ENCODE measurements at places on chromosomes 7 and 10. TPM values are rescaled to one million over a fixed set of nuclear protein-coding genes. Genes with fewer than 3 reads are reported as not detected.

DNA sequence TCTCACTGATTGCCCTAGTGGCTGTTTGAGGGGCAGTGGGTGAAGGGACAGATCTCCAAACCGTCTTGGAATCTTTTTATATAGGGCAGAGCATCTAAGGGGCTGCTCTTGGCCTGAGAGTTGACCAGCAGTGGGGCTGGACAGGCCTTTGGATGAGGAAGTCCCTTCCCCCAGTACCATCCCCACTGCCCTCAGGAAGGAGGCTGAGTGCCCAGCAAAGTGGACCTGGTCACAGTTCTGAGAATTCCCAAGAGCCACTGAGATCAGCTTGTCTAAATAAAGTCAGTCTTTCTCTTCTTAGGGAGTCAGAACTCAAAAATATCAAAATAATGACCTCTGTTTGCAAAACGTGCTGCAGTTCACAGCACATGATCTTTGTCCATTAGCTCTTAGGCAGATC, 5.6 kb downstream of the GDF10 start:
- no peak for DNase-seq

GRCh38 chr7:127486654-127487053, 94.1 kb upstream of the ZNF800 start:
- DNase-seq = no peak

GRCh38 chr7:23713285-23714149, 3.5 kb downstream of the STK31 start:
- DNase-seq = no peak

PRLHR gene
- total RNA-seq = not detected

DNA sequence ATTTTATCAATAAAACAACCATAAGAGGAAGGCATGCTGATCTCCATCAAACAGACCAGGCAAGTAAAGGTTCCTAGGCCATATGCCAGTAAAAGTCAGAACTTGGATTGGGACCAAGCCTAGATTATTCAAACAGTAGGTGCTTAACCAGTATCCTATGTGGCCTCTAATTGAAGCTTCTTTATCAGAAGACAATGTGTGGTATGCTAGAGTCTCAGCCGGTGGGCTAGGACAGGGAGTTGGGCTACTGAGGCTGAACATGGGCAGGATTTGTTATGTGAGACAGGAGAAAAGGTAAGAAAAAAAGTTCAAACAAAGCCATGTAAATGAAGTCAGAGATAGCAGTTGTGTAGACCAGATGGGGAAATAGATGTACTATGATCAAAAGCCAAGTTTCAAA, 413.7 kb upstream of the GHITM start:
- DNase-seq = no peak

DNA sequence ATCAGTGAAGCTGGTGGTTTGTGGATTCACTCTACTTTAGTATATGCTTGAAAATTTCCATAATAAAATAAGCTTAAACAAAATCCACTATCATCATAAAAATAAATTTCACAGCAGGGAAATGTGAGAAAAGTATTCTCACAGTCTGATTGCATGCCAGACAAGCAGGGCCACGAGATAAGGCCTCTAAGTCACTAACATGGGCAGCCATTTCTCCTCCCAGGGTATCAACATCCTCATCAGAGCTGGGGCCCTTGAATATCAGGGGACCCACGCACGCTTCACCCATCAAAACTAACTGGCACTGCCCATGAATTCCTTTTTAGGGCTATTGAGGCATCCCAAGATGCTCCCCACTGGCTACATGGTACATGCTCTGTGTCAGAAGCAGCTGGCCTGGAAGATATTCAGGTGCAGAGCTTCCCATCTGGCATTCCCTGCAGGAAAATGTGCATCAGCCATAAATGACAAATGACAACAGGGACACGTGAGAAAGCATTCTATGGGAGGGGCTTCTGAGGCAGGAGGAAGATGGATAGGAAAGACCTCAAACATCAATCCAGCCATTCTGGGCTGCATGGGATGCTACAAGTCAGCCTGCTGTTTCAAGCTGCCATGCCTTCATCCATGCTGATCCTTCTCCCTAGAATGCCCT, 17.4 kb downstream of the CCDC6 start:
- DNase-seq = no peak

TMEM184A gene
- 0.21 TPM for total RNA-seq

DNA sequence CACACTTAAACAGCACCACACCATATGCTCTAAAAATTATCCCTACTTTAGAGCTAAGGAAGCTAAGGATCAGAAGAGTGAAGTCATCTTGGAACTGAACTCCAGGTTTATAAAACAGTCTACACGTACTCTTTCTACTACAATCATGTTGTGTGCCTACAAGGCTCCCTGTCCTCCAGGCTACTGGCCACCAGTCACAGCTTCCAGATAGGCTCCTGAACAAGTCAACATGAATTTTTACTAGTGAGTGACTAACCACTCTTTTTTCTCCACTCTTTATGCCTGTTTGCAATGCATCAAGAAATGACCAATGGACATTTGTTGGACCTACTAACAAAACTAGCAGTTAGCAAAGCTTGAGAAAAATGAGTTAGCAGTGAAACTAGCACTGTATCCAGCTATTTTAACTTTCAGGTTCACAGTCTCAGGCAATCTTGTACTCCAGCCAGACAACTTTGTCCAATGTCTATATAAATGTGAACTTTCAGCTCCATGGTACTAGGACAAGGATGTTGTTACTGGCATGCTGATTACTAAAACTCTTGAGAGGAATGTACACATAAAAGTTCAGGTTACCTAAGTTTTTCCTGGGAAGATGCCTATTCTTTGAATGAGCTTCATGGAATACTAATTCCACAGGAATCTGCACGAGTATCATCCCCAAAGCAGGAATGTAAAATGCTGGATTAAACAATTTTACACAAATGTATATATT, 180.0 kb downstream of the BTAF1 start:
- no peak for DNase-seq

LAMB1 gene
- total RNA-seq = 453 TPM

GRCh38 chr10:4316161-4316810, 509.7 kb upstream of the AKR1E2 start:
- no peak for DNase-seq

DNA sequence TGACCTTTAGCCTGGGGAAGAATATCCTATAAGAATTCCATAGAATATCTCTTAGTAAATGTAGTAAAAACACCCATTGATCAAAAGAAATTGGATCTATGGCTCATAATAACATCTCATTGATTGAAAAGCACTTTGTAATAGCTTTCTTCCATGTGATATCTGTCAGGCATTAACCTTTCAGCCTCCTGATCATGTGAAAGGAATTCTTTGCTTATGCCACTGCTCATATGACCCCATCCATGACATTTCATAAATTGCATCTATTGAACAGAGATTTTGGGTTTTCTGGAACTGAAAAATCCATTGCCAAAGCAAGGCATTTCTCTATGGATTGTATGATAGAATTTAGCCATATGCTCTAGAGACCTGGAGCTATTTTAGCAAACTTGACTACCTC, 519.3 kb upstream of the PFKP start:
- DNase-seq = no peak

DNA sequence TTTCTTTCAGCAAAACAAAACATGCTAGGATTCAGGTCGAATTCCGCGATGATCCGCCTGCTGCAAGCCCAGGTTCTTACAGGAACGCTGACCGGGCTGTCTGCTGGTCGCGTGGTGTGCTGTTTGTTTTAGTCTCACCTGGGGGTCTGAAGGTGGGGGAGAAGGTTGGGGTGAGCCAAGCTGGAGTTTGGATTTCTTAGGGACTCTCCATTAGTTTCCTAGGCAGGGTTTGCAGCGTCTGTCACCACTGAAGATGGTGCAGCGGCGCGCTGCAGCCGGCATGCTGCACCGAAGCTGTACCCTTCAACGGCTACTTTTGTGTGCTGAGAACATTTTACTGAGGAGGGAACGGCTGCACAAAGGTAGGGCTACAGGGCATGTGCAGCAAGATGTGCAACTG, 48.7 kb downstream of the GCC1 start:
- no peak for DNase-seq

NEUROG3 gene
- total RNA-seq = not detected

GRCh38 chr10:50480054-50481007, 143.4 kb downstream of the SGMS1 start:
- DNase-seq = no peak

- DNase-seq = no peak
Measured at GRCh38 chr10:89115876-89116627, 91.1 kb downstream of the CH25H start.

HOGA1 gene
- total RNA-seq = 0.85 TPM

DNA sequence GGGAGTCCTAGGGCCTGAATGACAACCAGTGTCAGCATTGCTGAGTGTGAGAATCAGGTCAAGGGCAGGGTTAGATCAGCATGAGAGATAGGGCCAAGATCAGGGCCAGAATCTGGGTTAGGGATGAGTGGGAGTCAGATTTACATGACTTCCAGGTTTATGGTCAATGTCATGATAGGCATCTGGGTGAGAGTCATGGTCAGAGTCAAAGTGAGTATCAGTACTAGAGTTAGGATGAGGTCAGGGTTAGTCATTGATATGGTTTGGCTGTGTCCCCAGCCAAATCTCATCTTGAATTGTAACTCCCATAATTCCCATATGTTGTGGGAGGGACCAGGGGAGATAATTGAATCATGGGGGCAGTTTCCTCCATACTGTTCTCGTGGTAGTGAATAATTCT, 12.3 kb downstream of the MRPS24 start:
- no peak for DNase-seq

MNX1 gene
- 3.8 TPM for total RNA-seq

- DNase-seq = no peak
Measured at GRCh38 chr10:95964756-95965155, 57.0 kb downstream of the CC2D2B start.

DNA sequence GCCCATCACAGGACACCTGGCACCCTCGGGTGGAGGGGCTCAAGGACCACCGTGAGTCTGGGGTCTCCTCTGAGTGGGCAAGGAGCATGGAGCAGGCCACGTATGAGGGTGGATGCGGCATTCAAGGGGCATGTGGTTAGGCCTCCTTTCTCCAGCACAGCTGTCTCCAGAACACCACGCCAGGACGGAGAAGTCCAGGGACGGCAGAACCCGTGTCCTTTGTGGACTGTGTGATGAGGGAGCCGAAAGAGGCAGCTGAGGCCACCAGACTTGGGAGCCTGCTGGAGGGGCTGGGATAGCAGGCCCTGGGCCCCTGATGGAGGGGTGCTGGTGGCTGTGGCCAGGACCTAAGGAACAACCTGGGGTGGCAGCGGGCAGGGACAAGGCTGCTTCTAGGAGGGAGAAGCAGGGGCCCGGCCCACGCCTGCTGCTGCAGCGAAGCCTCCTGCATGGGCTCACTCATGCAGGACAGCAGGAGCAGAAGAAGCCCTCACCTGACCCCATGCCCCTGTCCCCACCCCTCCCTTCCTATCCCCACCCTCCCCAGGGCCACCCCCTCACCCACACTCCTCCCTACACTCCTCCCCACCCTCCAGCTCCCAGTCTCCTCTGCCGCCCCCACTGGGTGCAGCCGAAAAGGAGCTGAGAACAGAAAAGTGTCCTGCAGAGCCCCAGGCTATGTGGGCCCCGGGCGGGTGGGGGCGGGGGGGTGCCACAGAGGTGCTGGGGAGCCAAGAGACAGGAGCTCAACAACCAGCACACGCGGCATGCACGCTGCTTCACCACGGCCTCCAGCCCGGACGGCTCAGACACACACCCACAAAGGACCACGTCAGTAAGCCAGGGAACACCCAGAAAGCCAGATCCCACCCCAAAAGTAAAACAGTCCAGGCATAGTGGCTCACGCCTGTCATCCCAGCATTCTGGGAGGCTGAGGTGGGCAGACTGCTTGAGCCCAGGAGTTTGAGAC, 29.7 kb downstream of the ZFAND2A start:
- no peak for DNase-seq

POU6F2 gene
- 1.1 TPM for total RNA-seq

TEX47 gene
- total RNA-seq = not detected

GRCh38 chr10:114017271-114017670, 26.4 kb upstream of the ADRB1 start:
- no peak for DNase-seq

DNA sequence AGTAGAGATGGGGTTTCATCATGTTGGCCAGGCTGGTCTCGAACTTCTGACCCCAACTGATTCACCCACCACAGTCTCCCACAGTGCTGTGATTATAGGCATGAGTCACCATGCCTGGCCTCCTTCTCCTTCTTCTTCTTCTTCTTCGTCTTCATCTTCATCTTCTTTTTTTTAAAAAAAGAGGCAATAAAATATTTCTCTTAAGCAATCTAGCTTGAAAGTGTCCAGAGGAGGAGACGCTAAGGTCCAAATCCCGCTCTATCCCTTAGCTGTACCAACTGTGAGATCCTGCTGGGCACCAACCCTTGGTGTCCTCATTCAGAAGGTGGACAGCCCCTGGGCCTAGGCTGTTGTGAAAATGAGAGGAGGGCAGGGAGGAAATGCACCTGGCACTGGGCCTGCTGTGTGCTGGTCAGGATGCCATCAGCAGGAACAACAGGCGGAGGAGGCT, 13.9 kb upstream of the PSAP start:
- DNase-seq = no peak

GRCh38 chr10:60704471-60704870, 73.8 kb upstream of the CDK1 start:
- no peak for DNase-seq

DNA sequence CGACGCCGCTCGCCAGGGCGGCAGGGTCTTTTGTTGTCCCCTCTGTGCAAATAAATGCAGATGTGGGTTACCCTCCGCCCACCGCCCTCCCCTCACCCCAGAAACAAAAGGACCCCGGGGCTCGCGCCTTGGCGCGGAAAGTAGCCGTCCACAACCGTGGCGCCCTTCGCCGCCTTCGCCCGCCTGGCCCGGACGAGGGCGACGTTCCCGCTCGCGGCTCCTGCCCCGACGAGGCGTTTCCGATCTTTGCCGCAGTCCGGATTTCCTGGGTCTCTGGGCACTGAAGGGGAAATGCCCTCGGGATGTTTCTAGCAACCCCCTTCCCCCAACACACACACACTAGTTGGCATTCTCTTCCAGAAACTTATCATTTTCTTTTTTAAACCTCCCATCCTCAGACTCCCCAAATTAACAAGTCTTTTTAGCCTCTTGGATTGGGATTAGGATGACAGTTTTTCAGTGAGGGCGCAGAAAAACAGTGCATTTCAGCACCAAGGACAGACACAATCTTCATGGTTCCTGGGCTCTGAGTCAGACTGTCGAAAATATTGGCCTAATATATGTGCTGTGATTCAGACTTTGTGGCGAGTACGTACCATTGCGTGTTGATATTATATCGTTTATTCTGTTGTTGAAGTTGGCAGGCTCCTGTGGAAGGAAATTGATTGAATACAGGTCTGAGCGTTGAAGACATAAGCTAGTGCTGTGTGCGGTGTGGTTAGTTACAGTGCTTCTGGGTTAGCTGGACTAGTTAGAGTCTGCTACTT, 771 bp downstream of the PHYHIPL start:
- peak; percentile 45 for DNase-seq

- DNase-seq = no peak
Measured at GRCh38 chr10:33325929-33326328, 8.5 kb downstream of the NRP1 start.

GRCh38 chr7:37643876-37644275, 39.7 kb upstream of the GPR141 start:
- DNase-seq = no peak

Measured in endothelial cell (in vitro differentiated cells).